Cerebellum (tissue), 4 donors: ENCODE measurements at places on chromosomes 2 and 18.
A peak's percentile ranks its signal among the peaks of the same experiment; 100 is the strongest.

DNA sequence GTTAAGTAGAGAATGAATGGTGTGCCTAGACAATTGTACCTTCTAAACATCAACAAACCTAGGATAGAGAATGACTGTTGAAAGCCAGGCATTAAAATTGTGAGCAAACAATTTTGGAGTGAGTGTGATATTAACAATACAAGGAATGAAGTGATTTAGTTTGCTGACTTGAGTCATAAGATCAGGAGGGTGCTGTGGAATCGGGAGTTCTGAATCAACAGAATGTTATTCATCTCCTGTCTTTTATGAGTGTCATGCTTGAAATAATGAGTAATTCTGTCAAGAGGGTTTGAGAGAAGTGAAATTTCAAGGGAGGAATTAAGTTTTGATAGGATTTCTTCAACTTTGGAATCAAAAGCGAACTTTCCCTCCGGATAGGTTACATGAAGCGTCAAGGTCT, 214.4 kb upstream of the DSEL start:
- no peak for DNase-seq

DNA sequence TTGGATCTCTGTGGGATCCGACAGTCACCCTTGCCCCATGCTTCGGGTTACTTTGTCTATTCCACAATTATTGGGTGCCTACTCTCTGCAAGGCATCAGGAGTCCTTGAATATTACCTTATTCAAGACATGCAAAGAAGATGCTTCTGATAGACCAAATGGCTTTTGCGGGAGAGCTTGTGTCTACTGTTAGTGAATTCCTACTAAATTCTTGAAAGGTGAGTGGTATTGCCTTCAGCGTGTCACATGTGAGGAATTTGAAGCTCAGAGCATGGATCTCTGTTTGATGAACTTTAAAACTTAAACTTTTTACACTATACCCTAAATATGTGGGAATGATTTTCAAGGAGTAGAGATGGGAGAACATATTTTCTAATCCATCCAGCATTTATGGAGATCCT, 184.4 kb downstream of the LTBP1 start:
- DNase-seq, result no peak

- no peak for DNase-seq
Observed at GRCh38 chr2:136727973-136728699, 37.2 kb upstream of the THSD7B start.

DNA sequence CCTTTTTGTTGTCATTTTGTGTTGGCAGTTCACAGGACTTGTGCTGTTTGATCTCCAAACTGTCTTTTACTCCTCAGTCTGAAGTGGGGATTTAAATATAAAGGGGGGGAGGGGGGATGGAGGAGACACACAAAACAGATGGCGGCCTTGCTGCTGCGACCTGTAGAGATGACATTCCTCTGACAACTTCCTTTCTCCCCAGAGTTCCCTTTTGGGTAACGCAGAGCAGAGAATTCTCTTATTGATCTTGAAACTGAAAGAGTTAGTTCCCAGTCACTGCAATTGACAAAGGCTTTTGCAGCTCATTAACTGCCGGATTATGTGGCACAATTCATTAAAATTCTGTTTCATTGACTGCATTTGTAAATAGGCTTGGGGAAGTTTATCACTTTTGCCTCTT, 279.3 kb downstream of the TSN start:
- DNase-seq, result no peak

DNA sequence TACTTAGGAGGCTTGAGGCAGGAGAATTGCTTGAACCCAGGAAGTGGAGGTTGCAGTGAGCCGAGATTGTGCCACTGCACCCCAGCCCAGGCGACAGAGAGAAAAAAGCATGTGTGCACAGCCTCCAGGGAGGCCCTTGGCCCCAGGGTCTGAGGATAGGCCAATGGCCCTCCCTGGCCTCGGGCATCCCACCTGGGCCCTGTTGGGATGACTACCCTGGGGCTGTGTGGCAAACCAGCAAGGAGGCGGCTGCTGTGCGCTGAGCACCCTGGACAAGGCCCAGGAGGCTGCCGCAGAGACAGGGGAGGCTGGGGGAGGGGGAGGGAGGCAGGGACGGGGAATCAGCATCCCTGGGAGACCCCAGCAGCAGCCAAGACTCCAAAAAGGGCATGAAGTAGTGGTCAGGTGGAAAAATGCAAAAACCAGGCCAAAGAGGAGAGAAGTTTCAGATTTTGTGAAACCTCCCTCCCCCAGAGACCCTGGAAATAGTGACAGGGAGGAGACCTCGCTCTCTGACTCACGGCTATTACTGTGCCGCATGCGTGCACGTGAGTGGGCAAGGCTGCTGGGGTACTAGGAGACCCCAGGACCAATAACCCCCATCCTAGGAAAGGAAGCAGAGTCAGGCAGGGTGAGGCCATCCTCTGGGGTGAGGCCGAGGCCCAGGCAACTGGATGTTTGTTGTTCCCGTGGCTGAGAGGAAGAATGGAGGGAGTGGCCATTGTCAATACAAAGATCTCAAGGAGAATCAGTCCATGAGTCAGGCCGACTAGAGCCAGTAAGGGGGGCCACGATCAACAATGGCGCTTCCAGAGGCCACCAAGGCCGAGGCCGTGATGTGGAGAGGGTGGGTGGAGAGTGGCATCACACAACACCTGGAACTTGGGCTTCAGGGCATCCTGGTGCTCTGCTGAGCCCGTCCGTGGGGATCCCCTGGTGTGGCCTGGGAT, 16.0 kb upstream of the B3GNT7 start:
- DNase-seq, result no peak

GRCh38 chr2:61807036-61807757, 46.7 kb downstream of the FAM161A start:
- DNase-seq, result no peak

DNA sequence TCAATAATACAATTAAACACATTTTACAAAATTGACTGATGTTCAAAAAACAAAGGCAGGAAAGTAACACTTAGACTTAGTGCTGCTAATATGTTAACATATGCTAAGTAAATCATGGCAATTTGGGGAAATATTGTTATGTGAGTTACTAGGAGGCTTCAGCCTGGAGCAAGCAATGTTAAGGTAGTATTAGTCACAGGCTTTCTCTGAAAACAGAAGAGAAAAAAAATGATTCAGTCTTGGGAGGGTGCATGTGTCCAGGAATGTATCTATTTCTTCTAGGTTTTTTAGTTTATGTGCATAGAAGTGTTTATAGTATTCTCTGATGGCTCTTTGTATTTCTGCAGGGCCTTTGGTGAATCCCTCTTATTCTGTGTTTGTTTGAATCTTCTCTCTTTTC, 345.8 kb upstream of the TFPI start:
- no peak for DNase-seq

GRCh38 chr2:100029460-100029859, 112.9 kb downstream of the AFF3 start:
- DNase-seq, result no peak

- DNase-seq, result no peak
Observed at GRCh38 chr2:111053266-111053665, 67.4 kb upstream of the BCL2L11 start.

DNA sequence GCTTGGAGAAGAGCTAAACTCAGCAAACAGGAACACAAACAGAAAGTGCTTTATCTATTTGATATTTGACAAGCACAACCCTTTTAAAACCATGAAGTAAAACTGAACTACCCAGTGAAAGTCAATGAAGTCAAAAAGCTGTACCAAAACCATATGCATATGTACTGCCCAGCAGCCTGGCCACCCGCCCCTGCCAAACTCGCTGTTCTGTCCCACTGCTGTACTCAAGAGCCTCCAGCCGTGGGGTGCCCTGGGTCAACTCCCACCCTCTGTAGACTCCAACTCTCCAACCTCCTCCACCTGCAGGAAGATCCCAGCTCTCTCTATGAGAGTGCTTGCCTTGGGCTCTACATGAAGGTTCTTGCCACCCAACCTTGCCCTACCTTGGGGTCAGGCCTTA, 268.2 kb downstream of the AGPS start:
- DNase-seq, result no peak

GRCh38 chr18:63130176-63130575, 189.4 kb downstream of the BCL2 start:
- no peak for DNase-seq

DNA sequence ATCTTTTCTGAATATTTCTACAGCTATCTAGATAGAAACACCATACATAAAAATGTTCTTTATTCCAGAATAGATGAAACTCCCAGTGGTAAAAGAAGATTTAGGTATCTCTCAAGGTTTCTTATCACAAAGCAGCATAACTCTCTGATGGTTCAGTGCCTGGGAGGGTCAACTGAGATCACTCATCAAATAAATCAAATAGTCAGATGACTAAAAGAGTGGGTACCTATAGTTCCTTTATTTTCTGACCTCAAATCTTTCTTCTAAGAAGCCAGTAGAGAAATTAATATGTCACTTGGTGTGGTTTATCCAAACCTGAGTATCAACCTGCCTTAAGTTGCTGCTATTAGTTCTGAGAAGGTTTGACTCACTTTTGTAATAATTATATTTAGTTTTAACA, 120.9 kb downstream of the TMEFF2 start:
- no peak for DNase-seq

DNA sequence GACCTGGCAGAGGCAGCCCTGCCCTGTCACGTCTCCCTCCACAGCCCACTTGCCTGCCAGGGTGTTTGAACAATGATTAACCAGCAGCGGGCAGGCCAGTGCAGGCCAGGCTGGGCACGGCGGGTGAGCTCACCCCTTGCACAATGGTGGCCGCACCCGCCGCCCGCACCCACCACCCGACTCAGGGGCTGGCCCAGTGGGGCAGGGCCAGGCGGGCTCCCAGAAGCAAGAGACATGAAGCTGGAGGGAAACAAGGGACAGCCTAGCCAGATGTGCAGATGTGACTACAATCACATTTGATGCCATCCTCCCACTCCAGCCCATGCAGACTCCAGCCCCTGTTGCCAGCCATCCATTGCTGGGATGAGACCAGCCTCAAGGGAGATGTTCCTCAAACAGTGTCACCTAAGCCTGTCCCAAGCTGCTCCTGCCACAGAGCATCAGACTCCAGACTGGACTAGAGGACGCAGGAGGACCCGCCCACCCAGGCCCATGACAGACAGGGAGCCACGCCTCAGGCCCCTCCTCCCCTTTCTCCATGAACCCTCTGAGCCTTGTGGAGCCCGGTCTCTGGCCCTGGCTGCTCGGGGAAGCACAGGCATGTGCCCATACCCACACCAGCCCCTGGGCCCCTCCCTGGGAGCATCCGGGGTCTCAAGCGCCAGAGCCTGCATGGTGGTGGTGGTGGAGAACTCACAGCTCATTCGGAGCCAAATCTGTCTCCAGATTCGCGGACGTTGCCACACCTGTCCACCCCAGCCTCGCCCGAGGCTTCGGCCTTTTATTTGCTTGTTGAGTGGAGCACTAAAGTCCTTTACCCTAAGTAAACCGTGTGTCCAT, 45.0 kb downstream of the SDC1 start:
- DNase-seq, result no peak

DNA sequence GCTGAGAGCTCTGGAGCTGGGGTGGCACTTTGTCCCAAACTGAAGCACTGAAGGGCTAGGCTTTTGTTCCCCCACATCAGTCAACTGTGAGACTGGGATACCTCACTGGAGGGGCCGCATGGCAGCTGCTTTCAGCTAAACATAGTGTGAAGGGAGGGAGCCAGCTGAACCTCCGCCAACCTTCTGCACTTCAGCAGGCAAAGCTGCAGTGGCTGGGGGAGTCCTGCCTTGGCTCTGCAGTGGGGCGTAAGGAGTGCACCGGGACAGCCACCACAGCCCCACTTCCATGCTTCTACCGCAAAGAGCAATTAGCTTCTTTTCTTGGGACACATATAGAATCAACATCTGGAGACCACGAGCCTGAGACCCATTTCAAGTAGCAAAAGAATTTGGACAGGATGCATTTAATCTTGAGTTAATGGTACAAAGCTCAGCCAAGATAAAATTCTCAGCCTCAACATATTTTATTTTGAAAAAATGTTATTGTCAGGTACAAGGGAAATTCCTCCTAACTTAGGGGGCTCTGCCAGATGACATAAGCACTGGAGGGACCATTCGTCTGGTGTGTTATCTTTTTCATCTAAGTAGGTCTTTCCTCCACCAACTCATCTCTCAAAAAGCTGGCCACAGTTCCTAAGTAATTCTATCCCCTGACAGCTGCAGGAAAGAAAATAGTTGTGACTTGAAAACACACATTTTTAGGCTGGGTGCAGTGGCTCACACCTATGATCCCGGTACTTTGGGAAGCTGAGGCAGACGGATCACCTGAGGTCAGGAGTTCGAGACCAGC, 25.6 kb upstream of the MYCN start:
- DNase-seq, result no peak

- no peak for DNase-seq
Observed at GRCh38 chr18:62979176-62979575, 263.8 kb downstream of the PHLPP1 start.

DNA sequence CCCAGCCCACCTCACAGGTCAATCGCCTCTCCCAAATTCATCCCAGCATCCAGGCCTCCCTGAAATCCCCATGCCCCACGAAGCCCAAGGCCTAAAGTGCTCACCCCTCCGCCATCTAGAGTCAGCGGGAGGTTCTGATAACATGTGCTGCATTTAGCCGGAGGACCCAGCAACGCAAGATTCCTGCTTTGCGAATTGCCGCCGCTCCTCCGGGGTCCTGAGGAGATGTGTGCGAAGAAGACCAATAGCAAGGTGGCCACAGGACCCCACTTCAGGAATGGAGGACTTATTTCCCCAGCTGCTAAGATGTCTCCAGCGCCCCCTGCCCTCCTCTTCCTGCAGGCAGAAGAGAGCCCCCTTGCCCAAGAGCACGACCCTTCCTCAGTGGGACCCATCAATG, 120.8 kb upstream of the GLI2 start:
- DNase-seq, result no peak

DNA sequence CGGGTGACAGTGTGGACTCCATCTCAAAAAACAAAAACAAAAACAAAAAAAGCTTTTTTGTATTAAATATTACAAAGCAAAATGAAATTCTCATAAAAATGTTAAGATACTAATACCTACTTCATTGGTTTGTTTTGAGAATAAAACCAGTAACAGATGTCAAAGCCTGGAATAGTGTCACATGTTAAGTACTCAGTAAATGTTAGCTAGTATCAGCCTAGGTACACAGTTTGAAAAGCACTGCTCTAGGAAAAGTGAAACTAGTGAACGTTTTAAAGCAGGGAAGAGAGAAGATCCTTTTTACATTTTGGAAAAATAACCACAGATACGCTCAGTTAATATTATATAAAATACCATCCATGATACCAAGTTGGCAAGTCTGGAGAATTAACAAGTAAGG, 37.1 kb upstream of the ADAM17 start:
- DNase-seq, result no peak

- peak; percentile 52 for DNase-seq
Observed at GRCh38 chr2:105789745-105790460, 45.2 kb downstream of the NCK2 start.
